ENCODE measurements at places on chromosomes 1 and 21.

GRCh38 chr1:109880971-109881894 is 29.4 kb upstream of the CSF1 start:
- no peak for DNase-seq

DNA sequence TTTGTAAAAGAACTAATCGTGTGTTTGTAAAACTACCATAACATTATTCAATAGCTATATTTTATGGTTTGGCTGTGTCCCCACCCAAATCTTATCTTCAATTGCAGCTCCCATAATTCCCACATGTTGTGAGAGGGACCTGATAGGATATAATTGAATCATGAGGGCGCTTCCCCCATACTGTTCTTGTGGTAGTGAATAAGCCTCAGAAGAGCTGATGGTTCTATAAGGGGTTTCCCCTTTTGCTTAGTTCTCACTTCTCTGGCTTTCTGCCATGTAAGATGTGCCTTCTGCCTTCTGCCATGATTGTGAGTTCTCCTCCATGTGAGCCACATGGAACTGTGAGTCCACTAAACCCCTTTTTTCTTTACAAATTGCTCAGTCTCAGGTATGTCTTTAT is 1372.3 kb downstream of the AMY1C start:
- DNase-seq = no peak

- peak; percentile 75 for DNase-seq
These were observed 5.1 kb downstream of the PMF1 start for GRCh38 chr1:156217871-156218270.

GRCh38 chr1:16921391-16922185 is at the start of gene CROCC:
Gene CROCC, plus strand, starts transcription at chr1:16921931. Its CDS starts 88 bp downstream, at chr1:16922019.
- peak; percentile 42 for DNase-seq

- DNase-seq = no peak
These were observed 110.5 kb downstream of the HHAT start for GRCh38 chr1:210438928-210439841.

DNA sequence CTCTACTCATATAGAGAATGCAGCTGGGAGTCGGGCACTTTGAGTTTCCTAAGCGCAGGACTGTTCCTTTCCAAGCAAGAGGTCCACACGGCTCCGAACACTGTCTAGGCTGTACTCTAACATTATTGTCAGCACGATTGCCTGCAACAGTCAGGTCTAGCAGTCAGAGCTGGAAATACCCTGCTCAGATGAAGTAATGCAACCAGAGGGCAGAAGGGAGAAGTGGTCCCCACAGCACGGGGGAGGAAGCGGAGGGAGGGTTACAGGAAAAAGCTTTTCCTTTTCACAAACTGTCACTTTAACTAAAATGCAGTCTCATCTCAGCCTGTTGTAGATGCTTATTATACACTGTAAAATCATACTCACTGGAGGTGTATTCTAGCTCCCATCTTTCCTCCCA is 98.9 kb upstream of the SLC44A3 start:
- no peak for DNase-seq

GRCh38 chr1:243890576-243890975 is 40.5 kb upstream of the AKT3 start:
- no peak for DNase-seq

- DNase-seq = no peak
These were observed 226.6 kb downstream of the KCNH1 start for GRCh38 chr1:210907251-210907805.

DNA sequence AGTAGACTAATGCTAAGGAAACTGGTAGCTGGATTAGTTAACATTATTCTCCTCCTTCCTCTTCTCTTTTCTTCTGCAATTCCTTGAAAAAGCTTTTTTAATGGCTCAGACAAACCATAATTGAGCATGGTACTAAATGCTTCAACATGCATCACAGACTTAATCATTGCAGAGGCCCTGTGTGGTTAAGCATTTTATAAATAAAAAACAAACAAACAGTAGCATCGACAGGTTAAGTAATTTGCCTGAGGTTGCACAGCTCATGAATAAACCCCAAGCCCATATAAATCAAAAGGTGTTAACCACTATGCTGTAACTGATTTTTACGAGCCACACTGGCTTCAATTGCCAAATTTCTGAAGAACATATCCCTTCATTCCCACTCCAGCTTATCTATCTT is 462.1 kb downstream of the LMO4 start:
- DNase-seq = no peak

DNA sequence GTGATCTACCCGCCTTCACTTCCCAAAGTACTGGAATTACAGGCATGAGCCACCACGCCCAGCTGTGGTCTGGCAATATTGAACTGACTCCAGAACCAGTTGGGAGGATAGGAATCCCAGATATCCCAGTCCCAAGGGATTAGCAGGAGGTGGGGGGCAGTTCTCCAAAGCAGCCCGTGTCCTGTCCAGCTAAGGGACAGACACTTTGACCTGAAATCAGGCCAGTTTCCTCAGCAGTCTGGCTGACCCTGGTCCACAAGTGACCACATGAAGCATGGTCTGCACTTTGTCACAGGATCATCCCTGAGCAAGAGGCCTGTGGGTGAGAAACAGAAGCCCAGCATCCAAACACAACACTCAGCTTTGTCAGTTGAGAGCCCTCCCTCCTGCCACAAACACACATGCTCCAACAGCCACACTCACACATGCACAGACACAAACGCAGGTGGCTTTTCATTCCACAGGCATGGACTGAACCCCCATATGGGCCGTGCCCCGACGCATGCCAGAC is 2.7 kb upstream of the FDPS start:
- DNase-seq = no peak

GRCh38 chr1:205064741-205065316 is 19.4 kb downstream of the TMEM81 start:
- DNase-seq = no peak

- no peak for DNase-seq
These were observed 7.9 kb downstream of the SPSB1 start for GRCh38 chr1:9300573-9300972.

GRCh38 chr1:3356827-3357460 is 97.5 kb upstream of the ARHGEF16 start:
- no peak for DNase-seq

DNA sequence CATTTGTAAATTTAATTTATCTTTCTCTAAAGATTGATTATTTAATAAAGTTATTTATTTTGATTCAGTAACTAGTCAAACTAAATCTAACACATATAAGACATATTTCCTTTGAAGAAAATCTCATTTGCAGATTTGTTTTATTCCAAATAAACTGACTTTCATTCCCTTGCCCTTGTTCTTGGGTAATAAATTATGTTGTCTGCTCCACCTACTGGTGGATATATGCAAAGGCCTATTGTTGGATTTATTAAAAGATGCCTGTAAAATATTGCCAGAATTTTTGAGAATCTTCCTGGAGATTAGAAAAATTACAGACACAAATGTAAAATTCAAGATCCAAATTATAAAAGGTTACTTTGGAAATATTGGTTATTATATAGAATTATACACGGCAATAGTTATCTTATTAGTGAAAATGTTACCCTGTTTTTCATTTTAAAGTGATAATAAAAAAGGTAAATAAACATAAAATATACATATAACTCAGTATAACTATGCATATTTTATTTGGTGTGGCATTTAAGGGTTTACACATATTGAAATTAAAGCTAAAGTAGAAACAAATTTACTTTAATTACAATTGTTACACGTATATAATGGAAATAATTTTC is 116.1 kb downstream of the SPATA17 start:
- no peak for DNase-seq

GRCh38 chr21:44059710-44060109 is 47.5 kb upstream of the PWP2 start:
- DNase-seq = no peak

- no peak for DNase-seq
These were observed 57.5 kb downstream of the HSD3B1 start for GRCh38 chr1:119564548-119564947.

DNA sequence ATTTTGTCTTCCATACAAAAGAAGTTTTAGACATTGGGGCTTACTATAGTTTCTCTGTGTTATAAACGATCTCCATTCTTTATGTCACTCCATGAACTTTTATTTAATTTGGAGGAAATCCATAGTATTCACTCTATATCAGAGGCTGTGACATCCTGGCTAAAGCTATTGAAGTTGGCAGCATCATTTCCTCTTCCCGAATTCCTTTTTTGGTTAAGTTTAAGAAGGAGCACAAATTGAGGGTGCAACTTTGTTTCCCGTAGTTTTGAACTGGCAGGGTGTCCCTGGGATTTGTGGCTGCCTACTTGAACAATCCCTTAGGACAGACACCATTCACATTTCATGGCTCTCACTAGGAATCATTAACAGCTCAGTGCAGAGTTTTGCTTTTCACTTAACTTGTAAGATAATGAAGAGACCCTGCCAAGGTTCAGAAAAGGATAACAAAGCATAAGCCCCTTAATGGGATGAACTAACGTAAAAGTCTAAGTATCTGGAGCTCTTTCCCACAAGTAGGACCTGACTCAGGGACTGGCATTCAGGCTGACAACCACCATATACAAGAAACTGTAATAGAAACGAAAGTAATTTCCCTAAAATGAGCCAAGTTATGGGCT is 13.9 kb downstream of the S1PR1 start:
- DNase-seq = no peak

DNA sequence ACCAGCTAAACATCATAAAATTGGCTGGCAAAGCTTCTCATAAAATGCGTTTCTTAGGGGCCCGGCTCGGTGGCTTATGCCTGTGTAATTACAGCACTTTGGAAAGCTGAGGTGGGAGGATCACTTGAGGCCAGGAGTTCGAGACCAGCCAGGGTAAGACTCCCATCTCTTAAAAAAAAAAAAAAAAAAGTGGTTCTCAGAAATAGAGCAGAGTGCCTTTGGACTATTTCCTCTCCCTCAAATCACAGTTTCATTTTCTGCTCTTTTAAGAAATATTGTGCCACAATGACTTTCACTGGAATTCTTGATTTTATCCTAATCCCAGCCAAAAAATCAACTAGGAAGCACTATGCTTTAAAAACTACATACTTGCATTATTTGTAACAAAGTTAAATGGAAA is 13.3 kb downstream of the HSF2BP start:
- DNase-seq = no peak

DNA sequence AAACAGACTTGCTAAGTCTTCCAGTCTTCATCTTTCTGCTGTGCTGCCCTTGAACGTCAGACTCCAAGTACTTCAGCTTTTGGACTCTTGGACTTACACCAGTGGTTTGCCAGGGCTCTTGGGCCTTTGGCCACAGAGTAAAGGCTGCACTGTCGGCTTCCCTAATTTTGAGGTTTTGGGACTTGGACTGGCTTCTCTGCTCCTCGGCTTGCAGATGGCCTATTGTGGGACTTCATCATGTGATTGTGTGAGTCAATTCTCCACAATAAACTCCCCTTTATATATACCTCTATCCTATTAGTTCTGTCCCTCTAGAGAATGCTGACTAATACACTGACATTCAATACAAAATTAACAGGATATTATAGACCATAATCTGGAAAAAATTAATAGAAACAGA is 628.1 kb downstream of the PLPP3 start:
- DNase-seq = no peak

DNA sequence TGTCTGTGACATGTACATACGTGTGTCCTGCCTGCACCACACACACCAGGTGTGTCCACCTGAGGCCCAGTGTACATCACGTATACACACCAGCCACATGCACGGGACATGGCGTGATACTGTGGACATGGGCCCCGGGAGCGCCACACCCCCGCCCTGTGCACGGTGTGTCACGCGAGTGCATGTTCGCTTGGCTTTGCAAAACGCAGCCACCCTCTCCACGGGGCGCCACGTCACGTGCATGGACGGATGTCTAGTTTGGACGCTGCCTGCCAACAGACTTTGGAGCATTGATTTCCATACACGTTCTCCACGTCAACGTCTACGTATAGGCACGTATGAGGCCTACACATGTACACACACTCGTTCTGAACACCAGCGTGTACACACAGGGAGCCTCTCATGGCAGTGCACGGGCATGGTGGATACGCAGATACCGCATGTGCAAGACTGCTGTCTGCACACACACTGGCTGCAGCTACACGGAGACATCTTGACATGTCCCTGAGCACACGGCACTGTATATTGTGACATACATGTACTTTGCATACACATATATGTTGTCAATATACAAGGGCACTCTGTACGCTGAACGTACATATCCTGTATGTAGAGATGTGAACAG is 2.7 kb downstream of the TMEM240 start:
- DNase-seq = no peak

GRCh38 chr21:39613041-39613934 is 548 bp downstream of the B3GALT5 start:
- DNase-seq = no peak

- DNase-seq = no peak
These were observed 43.2 kb downstream of the ANKRD13C start for GRCh38 chr1:70311369-70311768.

- peak; percentile 53 for DNase-seq
These were observed 47.5 kb upstream of the CRNN start for GRCh38 chr1:152461544-152461943.

All from CD4-positive, alpha-beta T cell treated with Interleukin-6 at 100 ng/mL for 8 hours (primary cell).